ENCODE measurements at places on chromosomes 7 and 10.
A peak's percentile ranks its signal among the peaks of the same experiment; 100 is the strongest.

GRCh38 chr10:16182688-16183087 is 254.1 kb upstream of the PTER start:
- no peak for DNase-seq

DNA sequence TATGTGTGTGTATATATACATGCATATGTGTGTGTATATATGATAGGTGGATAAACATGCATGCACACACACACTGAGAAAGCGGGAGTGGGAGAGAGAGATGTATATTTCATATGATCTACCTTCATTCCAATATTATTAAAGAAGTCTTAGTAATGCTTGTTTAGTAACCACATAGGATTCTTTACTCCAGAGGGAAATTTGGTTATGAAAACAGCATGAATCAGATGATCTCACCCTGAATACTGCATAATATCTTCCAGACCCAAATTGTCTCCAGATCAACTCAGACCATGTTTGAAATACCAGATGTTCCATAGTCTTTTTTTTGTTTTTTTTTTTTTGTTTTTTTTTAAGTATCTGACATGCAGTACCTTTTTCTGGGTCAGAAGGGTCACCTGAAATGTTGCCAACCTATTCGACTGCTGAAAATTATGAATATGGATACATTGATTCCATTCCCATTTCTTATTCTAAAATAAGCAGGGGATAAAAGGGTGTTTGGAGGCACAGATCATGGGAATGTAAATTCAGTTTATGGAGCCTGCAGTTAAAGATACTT is 17.4 kb downstream of the TES start:
- no peak for DNase-seq

DNA sequence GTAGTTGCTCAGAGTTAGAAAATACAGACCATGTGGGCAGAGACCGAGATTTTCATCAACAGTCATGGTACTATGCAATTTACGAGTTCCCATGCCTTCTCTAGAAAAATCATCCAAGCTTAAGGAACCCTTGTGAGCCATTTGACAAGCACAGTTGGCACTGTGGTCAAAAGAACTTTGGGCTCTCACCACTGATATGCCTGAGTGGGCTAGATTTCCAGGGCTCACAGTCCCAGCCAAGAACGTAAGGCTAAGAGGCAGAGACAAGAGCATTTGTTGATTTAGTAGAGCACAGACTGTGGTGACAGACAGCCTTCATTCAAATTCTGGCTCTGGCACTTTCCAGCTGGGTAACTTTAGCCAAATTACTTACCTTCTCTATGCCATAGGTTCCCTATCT is 407.0 kb downstream of the SORCS1 start:
- DNase-seq, result no peak

GRCh38 chr7:99137411-99138180 is 6.3 kb downstream of the SMURF1 start:
- no peak for DNase-seq

GRCh38 chr7:104434129-104434528 is 105.7 kb downstream of the LHFPL3 start:
- DNase-seq, result no peak

- no peak for DNase-seq
Measured at GRCh38 chr10:86182150-86182549, 184.4 kb downstream of the GRID1 start.

GRCh38 chr10:88066319-88066718 is 202.9 kb downstream of the PTEN start:
- DNase-seq, result no peak

DNA sequence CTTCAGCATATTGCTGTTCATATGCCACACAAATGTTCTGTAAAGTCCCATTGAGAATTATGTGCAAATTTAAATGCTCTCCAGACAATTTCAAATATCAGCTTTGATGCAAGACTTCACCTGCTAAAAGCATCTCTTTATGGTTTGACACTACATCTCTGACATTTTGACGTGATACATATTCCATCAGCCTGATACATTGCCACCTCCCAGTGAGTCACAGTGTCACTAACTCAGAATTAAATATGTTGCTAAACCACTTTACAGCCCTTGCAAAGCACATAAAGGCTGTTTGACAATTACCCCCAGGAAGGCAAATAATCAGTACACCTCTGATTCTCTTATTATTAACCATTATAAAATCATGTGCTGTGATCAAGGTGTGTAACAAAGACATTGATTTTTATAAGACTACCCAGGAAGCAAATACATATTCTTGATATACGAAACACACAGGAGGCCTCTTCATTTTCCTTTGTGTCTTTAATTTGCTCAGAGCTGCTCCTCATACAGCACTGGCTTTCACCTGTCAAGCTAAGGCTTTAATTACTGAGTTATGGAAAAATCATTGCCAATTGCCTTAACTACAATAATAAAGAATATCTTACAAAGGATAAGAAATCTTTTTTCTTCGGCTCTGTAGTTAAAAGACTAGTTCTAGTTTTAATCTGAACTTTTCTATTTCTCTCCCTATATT is 547.5 kb upstream of the C7orf33 start:
- no peak for DNase-seq

DNA sequence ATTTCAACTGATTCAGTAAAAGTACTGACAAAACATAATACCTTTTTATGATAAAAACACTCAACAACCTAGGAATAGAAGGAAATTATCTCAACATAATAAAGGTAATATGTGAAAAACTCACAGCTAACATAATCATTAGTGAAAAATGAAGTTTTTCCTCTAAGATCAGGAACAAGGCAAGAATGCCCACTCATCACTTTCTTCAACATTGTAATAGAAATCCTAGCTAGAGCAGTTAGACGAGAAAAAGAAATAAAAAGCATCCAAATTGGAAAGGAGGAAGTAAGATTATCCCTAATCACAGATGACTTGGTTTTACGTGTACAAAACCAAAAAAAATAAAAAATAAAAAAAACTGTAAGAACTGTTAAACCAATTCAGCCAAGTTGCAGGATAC is 58.6 kb downstream of the R3HCC1L start:
- DNase-seq, result no peak

DNA sequence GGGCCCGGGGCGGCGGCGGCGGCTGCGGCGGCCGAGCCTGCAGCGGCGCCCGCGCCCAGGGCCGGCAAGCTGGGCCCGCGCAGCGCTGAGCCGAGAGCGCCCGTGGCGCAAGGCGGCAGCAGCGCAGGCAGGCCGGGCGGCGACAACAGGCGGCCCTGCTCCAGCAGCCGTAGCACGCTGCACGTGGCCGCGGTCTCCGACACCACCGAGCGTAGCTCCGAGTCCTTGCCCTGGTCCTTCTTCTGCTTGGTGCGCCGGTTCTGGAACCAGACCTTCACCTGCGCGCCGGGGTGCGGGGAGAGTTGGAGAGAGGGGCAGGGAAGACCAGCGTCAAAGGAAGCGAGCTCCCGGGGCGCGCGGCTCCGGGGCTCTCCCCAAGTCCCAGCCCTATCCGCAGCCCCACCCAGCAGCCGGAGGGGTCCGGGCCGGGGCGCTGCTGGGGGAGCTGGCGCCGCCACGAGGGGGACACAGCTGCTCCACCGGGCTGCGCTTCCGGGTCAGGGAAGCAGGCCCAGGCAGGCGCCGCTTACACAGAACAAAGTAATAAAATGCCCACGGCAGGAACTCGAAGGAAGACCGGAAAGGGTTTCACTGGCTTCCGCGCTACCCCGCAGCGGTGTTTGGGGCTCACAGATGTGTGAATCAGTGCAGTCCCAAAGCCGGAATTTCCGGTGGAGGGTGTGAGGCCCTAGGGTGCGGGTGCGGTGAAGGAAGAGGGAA is 3.6 kb downstream of the VAX1 start:
- no peak for DNase-seq

GRCh38 chr7:102284891-102285539 is 1.7 kb upstream of the SH2B2 start:
- DNase-seq, result peak; percentile 17

- no peak for DNase-seq
Measured at GRCh38 chr10:113228530-113228929, 278.5 kb downstream of the TCF7L2 start.

All from GDM1 (cell line).